ENCODE measurements at places on chromosomes 2 and 18. TPM values are rescaled to one million over a fixed set of nuclear protein-coding genes. Genes with fewer than 3 reads are reported as not detected.

The CCDC68 gene
- total RNA-seq = 25.6 TPM

GRCh38 chr18:48347756-48348326, 61.3 kb downstream of the ZBTB7C start:
- H3K4me1 ChIP-seq = no peaks in the 10 kb centered on the region
- no peak overlapping the region for H3K27ac ChIP-seq
- no peak overlapping the region for H3K4me3 ChIP-seq
- no peaks in the 10 kb centered on the region for H3K36me3 ChIP-seq
- no peak for DNase-seq

- no peaks in the 10 kb centered on the region for H3K36me3 ChIP-seq
- no peaks in the 10 kb centered on the region for H3K4me1 ChIP-seq
- no peak for DNase-seq
- no peaks in the 10 kb centered on the region for H3K27me3 ChIP-seq
- no peak overlapping the region for H3K27ac ChIP-seq
These were observed 1372.2 kb upstream of the TMEFF2 start for GRCh38 chr2:193566886-193567285.

GRCh38 chr2:28750316-28751251, 1.0 kb upstream of the PPP1CB start:
- H3K4me1 ChIP-seq = no peaks in the 10 kb centered on the region
- H3K27ac ChIP-seq = peak overlapping the region; percentile 100
- H3K27me3 ChIP-seq = no peaks in the 10 kb centered on the region
- peak overlapping the region; percentile 98 for H3K4me3 ChIP-seq
- no peaks in the 10 kb centered on the region for H3K36me3 ChIP-seq

DNA sequence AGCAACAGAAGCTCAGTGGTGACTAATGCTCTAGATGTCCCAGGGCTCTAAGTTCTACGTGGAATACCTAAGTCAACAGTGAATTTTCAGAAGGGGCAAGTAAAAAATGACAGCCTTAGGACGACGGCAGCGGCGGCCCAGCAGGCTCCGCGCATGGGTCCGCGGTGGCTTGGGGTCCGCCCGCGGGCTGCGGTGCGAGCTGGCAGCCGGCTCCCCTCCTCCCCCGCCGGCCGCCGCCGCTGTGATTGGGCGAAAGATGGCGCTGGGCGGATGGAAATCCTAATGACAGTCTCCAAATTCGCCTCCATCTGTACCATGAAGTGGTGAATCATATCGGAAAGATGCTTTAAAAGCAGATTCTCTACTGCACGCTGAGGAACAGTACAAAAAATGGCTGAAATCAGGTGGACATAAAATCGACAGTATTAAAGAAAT, 74.7 kb downstream of the HNRNPLL start:
- H3K27me3 ChIP-seq = no peaks in the 10 kb centered on the region
- DNase-seq = no peak
- peak overlapping the region; percentile 84 for H3K27ac ChIP-seq
- no peaks in the 10 kb centered on the region for H3K36me3 ChIP-seq
- peak overlapping the region; percentile 39 for H3K4me3 ChIP-seq
- H3K4me1 ChIP-seq = peaks cover 2% of the 10 kb centered on the region

GRCh38 chr2:177118636-177119035, 94.0 kb upstream of the HNRNPA3 start:
- no peak overlapping the region for H3K4me3 ChIP-seq
- no peak for DNase-seq
- no peaks in the 10 kb centered on the region for H3K36me3 ChIP-seq
- no peaks in the 10 kb centered on the region for H3K27me3 ChIP-seq
- no peaks in the 10 kb centered on the region for H3K4me1 ChIP-seq
